ENCODE measurements at places on chromosomes 12 and 14. TPM values are rescaled to one million over a fixed set of nuclear protein-coding genes. Genes with fewer than 3 reads are reported as not detected.
A peak's percentile ranks its signal among the peaks of the same experiment; 100 is the strongest.

GRCh38 chr12:16228067-16228466, 49.4 kb downstream of the SLC15A5 start:
- ATAC-seq, result no peak

SCYL2 gene
- total RNA-seq, result 29.3 TPM

GRCh38 chr12:92398565-92399309, 253.1 kb upstream of the BTG1 start:
- no peak for ATAC-seq

AKAP3 gene
- 0.32 TPM for total RNA-seq

- ATAC-seq, result no peak
These were observed 168.0 kb upstream of the TBX3 start for GRCh38 chr12:114851981-114852380.

DNA sequence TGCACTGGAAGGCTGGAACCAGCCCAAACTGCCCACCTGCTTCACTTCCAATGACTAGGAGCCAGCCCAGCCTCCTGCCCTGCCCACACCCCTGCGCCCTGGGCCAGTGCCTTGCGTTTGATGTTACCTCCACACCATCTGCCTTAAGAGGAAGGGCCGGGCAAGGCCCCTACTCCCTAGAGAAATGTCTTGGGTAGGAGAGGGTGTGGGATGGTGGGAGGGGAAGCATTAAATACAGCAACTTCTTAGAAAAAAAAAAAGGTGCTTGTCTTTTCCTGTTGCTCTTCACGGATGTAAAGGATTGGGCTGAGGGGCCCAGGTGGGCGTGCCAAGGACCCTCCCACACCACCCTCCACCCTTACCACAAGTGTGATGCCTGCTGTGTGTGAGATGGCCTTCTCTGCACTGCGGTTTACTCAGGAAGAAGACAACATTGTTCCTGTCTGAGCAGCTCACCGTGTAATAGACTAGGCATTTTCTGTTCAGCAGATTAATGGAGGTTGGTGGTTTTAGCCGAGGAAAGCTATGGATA, 99.9 kb downstream of the NINJ2 start:
- ATAC-seq, result no peak

GRCh38 chr12:77236066-77236465, 170.7 kb upstream of the E2F7 start:
- ATAC-seq, result no peak

PACS2 gene
- 24.9 TPM for total RNA-seq

- ATAC-seq, result no peak
These were observed 45.6 kb downstream of the MDM2 start for GRCh38 chr12:68853396-68854077.

MUCL1 gene
- total RNA-seq, result not detected

DNA sequence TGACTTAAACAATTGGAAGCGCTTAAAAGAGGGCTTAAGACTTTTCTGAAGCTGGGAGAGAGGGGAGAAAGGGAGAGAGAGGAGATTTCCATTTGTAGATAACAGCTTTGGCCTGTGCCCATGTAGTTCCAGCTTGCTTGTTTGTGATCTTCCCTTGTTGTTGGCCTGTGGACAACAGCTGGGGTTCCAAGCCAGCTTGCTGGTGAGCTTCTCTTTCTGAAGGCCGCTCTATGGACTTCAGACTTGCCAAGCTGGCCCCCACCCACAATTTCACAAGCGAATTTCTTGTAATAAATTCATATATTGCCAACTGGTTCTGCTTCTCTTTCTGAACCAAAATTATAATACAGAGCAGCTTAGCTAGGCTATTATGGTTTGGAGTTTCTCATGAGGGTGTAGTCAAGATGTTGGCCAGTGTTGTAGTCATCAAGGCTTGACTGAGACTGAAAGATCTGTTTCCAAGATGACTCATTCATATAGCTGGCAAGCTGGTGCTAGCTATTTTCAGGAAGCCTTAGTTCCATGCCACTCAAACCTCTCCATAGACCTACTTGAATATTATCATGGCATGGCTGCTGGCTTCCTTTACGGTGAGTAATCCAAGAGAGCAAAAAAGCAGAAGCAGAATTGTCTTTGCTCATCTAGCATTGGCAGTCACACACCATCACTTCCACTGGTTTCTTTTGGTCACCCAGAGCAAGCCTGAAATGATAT, 89.4 kb downstream of the ATP23 start:
- peak; percentile 92 for ATAC-seq

PTPRO gene
- 0.08 TPM for total RNA-seq

CMTM5 gene
- total RNA-seq, result not detected

DNA sequence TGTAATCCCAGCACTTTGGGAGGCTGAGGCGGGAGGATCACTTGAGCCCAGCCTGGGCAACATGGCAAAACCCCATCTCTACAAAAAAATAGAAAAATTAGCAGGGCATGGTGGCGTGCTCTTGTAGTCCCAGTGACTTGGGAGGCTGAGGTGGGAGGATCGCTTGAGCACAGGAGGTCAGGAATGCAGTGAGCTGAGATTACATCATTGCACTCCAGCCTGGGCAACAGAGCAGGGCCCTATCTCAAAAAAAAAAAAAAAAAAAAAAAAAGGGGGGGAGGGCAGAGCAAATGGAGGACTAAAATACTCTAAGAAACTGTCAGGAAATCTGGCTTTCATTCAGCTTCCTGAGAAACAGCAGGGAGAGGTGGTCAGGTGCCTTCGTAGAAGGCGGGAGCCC, 31.7 kb upstream of the TSPAN9 start:
- ATAC-seq, result no peak

DNA sequence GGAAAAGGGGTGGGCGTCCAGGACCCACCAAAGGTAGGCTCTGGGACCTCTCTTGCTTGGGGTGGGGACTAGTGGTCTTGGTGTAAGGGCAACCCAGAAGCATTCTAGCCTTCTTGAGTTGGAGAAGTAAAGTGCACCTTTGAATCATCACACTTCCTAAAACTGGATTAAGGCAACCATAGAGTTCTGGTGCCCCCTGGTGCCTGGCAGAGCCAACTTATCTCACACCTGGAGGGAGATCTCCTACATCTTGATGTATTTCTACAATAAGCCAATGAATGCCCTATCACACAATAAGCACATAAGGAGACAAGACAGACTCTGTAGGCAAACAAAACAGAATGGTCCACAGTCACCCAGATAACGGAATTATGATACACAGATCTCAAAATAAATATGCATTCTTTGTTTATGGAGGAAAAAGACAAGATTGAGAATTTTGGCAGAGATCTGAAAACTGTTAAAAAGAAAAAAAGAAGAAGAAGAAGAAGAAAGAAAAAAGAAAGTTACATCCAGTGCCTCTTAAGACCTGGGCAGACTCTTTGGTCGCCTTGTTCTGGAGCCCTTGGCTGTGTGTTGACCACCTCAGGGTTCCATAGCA, 95.9 kb upstream of the PPP2R5C start:
- ATAC-seq, result peak; percentile 82

TSPAN9 gene
- total RNA-seq, result 15.9 TPM
